Aorta (tissue), 5 donors: ENCODE measurements at places on chromosomes 4 and X. TPM values are rescaled to one million over a fixed set of nuclear protein-coding genes. Genes with fewer than 3 reads are reported as not detected.

GRCh38 chr4:184280137-184280536 lies 62.5 kb upstream of the ENPP6 start:
- no peaks in the 10 kb centered on the region for H3K4me1 ChIP-seq
- no peak for DNase-seq
- H3K4me3 ChIP-seq, result no peak overlapping the region
- no peak overlapping the region for H3K27ac ChIP-seq
- no peaks in the 10 kb centered on the region for H3K36me3 ChIP-seq
- no peaks in the 10 kb centered on the region for H3K27me3 ChIP-seq

DNA sequence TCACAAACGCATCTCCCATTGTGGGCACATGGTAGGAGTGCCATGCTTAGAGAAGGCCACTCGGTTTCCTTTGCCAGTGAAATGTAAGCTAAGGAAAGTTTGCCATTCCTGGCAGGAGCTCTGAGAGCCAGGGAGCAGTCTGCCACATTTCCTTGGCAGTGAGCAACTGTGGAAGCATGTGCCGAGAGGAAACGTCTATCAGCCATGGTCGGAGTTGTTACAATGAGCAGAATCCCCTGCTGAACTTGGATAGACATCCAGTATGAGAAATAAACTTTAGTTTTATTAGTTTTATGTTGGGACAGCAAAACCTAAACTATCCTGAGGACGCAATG lies 51.1 kb downstream of the ENOPH1 start:
- DNase-seq, result no peak
- no peaks in the 10 kb centered on the region for H3K36me3 ChIP-seq
- no peaks in the 10 kb centered on the region for H3K27me3 ChIP-seq

NOX1 gene
- total RNA-seq, result not detected

DNA sequence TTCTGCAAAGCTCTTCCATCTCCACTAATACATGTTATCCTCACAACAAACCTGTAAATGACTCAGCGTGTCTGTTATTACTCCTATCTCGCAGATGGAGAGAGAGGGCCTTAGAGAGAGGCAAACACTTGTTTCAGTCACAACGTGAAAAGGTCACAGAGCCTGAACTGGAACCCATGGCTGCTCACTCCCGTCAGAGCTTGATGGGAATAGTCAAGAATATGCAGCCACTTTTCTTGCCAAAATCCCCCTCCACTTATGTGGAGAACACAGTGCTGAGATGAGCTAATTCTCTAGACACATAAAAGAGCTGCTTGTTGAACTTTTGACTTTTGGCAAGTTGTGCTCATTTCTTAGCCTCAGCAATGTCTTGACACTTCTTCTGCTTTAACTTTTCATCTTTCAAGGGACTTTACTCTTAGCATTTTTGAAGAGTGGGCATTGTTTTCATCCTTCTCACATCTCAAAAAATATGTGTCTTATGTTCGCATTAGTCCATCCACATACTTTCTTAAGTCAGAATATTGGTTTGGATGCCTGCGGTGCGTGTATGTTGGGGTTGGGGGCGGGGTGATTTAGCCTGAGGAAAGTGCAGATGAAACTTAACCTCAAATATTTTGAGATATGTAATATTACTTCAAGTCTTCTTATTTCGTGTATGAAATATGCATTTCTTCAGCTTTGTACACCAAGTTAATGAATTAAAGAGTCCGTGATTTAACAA lies 69.2 kb downstream of the SYNPO2 start:
- peaks cover 2% of the 10 kb centered on the region for H3K36me3 ChIP-seq
- H3K4me3 ChIP-seq, result no peak overlapping the region
- H3K27me3 ChIP-seq, result no peaks in the 10 kb centered on the region
- peaks cover 9% of the 10 kb centered on the region for H3K4me1 ChIP-seq

CENPVL1 gene
- total RNA-seq, result not detected

GPR82 gene
- 0.45 TPM for total RNA-seq

CNGA1 gene
- 1.6 TPM for total RNA-seq

TCP11X2 gene
- total RNA-seq, result not detected

DNA sequence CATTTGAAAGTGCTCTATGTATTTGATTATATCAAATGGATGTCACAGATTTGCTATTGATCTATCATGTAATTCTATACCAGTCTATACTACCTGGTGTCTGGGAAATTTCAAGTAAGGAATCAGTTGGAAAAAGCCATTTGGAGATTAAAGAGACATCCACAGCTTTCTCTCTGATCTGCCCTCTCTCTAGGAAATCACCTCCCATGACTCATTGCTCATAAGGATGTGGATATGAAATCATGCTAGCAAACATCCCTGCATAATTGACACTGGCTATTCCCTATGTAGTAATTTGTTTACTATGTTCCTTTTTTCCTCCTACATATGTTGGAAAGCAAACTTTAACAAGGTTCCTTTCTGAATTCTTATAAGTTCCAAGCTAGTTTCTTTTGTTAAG lies 94.3 kb downstream of the TEX13A start:
- no peaks in the 10 kb centered on the region for H3K36me3 ChIP-seq
- no peaks in the 10 kb centered on the region for H3K4me1 ChIP-seq
- H3K4me3 ChIP-seq, result no peak overlapping the region
- DNase-seq, result no peak
- H3K27ac ChIP-seq, result no peak overlapping the region

- no peaks in the 10 kb centered on the region for H3K27me3 ChIP-seq
- no peaks in the 10 kb centered on the region for H3K36me3 ChIP-seq
- H3K4me1 ChIP-seq, result no peaks in the 10 kb centered on the region
- H3K4me3 ChIP-seq, result no peak overlapping the region
- H3K27ac ChIP-seq, result no peak overlapping the region
These were observed 24.0 kb downstream of the INTS6L start for GRCh38 chrX:135544338-135544948.

GRCh38 chr4:29817961-29818360 lies 902.2 kb upstream of the PCDH7 start:
- H3K27ac ChIP-seq, result no peak overlapping the region
- H3K4me1 ChIP-seq, result no peaks in the 10 kb centered on the region
- no peaks in the 10 kb centered on the region for H3K36me3 ChIP-seq
- no peak for DNase-seq
- H3K27me3 ChIP-seq, result no peaks in the 10 kb centered on the region
- H3K4me3 ChIP-seq, result no peak overlapping the region

CCKAR gene
- total RNA-seq, result not detected

DNA sequence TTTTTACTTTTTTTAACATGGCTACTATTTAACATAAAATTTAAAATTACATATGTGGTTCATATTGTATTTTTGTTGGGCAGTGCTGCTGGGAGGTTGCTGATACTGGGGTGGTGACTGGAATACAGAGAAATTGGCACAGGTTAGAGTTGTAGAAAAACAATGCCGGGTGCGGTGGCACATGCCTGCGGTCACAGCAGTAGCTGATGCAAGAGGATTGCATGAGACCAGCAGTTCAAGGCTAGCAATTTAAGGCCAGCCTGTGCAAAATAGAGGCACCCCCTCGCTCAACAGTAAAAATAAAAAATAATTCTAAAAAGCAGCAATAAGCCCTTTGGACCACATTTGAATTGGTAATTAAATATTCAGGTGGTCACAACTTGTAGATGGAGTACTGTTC lies 11.8 kb upstream of the CPE start:
- no peaks in the 10 kb centered on the region for H3K27me3 ChIP-seq
- H3K4me3 ChIP-seq, result no peak overlapping the region
- DNase-seq, result no peak

BGN gene
- total RNA-seq, result 1,297 TPM

CCSER1 gene
- total RNA-seq, result 9.3 TPM

DNA sequence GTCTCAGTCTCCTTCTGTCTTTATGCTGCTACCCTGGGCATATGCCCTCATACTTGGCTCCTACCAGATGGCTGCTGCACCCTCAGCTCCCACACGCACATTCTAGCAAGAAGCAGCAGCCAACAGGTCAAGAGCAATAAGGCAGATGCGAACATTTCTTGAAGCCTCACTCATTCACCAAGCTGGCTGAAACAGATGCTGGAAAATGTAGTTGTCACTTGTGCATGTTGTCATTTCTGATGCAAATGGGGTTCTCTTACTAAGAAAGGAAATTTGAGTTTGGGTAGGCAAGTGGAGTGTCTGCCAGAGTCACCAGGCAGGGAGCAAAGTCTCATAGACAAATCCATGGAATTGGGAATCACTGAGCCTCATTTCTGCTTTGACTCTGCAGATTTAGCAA lies 57.4 kb upstream of the SORBS2 start:
- H3K27me3 ChIP-seq, result no peaks in the 10 kb centered on the region
- no peaks in the 10 kb centered on the region for H3K36me3 ChIP-seq
- H3K27ac ChIP-seq, result no peak overlapping the region

- H3K4me3 ChIP-seq, result no peak overlapping the region
- H3K27me3 ChIP-seq, result no peaks in the 10 kb centered on the region
- DNase-seq, result no peak
- H3K4me1 ChIP-seq, result no peaks in the 10 kb centered on the region
These were observed 2.1 kb upstream of the FAM9A start for GRCh38 chrX:8803326-8803725.
